ENCODE measurements at places on chromosomes 6 and 20.

DNA sequence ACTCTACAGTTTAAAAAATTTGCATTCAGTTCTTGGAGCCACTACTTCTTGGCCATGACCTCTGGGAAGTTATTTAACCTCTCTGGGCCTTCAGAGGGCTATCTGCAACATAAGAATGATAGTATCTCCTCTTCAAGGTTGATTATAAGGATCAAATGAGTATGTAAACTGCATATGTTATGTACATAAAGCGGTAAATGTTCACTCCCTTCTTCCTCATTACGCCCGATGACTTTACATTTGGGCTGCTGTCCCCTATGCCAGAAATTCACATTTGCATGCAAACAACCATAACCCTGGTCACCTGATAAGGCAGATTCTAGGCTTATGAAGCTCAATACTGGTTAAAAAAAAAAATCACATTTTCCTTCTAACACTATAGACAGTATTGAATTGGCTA, 50.4 kb downstream of the ALDH5A1 start:
- no peak for DNase-seq

- DNase-seq = no peak
Measured at GRCh38 chr20:63544958-63545516, 2.5 kb downstream of the SRMS start.

DNA sequence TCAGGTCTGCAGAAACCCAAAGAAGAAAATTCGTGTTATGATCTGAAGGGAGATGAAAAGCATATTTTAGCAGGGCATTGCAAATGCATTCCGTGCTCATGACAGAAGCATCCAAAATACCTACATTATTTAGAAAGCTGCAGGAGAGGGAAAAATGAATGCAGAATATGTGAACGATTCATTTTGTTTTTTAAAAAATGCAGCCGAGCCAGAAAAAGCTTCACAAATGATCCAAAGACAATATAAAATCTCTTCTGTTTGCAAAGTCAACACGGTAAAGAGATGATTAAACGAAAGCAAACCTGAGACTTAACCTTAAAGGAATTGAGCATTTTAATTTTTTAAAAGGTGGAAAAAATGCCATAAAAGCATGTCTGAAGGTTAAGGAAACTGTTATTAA, 136.1 kb upstream of the SULF2 start:
- DNase-seq = no peak

DNA sequence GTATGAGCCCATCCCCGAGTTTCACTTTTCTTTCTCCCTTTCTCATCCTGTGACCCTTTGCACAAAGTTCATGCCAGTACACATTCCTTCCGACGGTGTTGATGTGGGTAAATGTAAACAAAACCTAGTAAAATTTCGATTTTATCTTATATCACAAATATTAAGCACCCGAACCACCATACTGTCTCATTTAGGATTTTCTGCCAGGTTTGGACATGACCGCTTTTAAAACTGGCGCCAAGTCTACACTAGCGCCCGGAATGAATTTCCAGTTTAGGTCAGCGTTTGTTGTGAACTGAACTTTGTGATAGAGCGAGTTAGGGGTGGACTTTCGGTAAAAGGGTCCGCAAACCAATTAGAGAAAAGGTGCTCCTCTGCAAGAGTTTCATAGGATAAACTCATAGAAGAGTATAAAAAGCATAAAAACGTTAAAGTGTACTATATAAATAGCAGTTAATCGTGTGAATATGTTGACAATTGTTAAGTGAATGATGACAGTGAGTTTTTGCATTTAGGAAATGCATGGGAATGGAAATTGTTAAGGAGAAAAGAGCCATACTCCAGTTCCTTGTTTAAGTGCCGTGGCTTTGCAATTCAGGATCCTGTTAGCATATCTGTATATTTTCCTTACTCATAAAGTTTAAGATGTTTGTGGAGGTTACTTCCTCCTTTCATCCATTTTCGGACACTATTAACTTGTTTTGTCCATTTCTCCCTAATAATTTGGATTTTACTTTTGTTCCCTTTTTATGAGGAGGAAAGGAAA, 937 bp downstream of the AKAP7 start:
- DNase-seq = no peak

- DNase-seq = peak; percentile 32
Measured at GRCh38 chr6:6712449-6713403, 124.2 kb downstream of the LY86 start.
